ENCODE measurements at places on chromosomes 16 and 17.

DNA sequence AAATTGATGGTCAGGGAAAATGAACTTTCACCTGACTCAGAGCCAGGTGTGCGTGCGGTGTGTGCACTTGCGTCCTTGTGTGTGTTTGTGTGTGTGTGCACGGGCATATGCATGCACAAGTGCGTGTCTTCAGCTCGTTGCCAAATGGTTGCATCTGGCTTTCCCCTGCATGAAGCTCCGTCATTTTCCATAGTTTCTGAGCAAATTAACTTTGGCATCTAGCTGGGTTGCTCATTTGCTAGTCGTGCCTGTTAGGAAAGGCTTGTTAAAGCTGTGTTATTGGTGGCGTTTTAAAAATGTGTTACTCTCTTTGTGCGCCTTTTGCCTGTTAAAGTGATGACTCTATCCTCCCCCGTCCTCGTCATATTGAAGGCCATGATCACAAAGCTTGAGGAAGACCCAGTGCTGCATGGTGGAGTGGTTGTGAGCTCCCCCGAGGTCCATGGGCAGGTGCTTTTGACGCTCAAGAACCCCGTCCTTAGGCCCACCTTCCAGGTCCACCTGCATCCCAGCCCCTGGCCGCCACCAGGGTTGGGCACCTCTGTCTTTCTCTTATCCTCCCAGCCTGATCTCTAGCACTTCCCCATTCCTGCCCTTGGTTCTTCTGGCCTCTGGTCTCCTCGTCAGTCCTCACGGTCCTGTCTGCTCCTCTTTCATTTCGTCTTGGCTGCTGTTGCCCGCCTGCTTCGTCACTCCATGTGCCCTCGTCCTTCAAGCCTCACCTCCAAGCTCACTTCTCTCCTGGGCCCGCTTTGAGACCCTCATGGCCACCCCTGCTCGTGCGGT, 355.8 kb downstream of the SNX29 start:
- no peak for DNase-seq

GRCh38 chr17:81332914-81333528, 37.9 kb upstream of the SLC38A10 start:
- DNase-seq: no peak

- no peak for DNase-seq
Measured at GRCh38 chr16:50862818-50863643, 121.1 kb downstream of the CYLD start.

DNA sequence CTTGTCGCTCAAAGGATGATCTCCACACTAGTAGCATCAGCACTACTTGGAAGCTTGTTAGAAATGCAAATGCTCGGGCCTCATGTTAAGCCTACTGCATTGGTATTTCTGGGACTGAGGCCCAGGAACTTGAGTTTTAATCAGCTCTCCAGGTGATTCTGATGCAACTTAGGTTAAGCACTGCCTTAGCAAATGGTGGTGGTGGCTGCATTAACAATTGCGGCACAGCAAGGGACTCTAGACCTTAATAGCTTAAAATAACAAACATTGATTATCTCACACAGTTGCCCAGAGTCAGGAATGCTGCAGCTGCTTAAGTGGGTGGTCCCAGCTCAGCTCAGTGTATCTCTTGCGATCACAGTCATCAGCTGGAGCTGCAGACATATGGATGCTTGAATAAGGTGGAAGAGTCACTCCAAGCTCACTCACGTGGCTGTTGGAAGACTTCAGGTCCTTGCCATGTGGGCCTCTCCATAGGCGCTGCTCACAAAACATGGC, 25.8 kb downstream of the HS3ST3A1 start:
- no peak for DNase-seq

- no peak for DNase-seq
Measured at GRCh38 chr17:9648521-9649110, 3.3 kb downstream of the USP43 start.

GRCh38 chr17:32111141-32111771, 31.0 kb upstream of the RHOT1 start:
- peak; percentile 23 for DNase-seq

- DNase-seq: no peak
Measured at GRCh38 chr17:18321309-18321708, 6.2 kb downstream of the SMCR8 start.

DNA sequence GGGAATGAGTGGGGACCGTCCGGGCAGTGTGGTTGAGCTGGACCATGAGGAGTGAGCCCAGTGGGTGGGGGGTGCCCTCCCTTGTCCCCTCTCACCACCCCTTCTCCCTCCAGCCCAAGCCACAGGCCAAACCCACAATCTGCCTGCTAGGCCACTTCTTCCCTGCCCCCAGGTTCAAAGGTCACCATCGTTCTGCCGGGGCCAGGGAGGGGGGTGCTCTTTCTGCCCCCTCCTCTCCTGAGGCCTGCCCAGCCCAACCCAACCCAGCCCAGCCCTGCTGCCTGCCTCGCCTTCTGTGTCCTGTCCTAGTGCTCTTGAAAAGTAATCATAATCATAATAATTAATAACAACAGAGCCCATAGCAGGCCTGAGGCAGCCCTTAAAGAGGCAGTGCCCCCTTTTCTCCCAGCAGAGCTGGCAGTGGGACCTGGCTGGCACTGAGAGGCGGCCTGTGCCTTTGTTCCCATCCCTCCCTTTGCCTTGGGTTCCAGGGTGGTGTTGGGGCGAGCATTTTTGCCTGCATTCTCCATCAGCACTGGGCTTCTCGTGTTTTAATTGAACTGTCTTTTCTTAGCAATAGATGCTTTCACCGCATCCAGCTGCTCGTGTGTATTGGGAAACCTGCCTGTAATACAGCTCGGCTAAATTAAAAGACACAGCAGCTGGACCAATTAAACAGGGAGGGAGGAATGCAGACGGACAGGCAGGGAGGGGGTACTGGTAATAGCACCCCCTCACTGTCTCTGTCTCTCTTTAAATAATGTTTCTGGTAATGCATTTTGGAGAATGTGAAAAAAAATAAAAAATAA, 46.8 kb downstream of the SREBF1 start:
- no peak for DNase-seq

DNA sequence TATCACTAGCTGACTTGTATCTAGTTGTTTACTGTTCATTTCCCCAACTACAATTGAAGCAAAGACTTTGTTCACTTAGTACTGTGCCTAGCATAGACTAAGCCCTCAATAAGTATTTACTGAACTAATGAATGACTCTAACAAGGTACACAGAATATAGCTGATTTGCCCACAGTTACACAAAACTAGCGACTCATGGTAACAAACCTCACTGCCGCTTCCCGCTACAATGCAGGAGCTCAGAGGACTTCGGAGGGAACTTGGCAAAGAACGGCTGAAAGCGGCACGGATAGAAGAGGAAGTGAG, 524 bp downstream of the EFTUD2 start:
- DNase-seq: no peak

DNA sequence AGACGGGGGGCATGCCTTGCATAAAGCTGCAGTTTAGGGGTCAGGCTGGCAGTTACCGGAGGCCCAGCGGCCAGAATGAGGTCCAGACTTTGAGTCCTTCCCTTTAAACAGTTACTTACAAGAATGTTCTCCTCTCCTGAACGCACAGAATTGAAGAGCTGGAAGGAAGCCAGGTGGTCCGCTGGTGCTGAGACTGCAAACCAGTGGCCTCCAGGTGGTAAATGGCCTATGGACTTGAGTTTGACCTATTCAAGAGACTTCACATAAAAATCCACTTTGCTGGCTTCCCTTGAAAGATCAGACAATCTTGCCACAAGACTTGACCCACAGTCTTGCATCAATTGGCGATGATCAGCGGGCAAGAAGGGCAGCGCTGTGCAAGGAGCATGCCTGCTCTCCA, 14.7 kb upstream of the SEZ6 start:
- DNase-seq: no peak

DNA sequence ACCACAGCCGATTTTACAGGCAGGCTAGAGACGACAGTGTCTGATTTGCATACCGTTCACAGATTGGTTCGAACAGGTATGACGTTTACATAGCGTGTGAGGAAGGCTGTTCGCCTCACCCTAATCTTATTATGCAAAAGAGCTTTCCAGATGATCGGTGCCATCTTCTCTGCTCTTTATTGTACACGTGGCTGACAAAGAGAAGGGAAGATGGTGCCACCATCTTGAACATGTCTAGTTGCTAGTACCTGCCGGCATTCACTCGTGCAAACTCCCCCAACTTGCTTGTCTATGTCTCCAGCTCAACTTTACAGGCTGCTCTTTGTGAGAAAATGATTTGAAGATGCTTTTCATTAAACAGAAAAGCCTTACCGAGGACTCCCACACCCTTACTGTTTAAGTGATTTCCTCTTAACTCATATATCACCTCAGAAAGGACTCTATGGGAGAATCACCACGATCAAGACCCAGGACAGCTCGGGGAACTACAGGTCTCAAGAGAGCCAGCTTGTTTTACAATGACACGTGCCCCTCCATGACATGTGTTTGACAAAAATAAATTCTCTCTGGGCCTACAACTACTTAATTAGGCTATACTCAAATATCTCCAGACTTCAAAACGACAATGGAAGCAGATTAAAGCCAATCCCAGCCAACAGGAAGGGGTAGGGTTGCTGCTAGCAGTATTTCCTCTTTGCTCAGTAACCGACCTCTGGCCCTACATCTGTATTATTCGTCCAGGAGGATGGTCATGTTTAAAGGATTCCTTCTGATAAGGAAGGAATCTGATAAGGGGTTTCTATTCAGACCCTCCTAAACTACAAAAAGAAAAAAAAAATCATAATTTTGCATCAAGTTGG, 480.6 kb downstream of the TMEM114 start:
- DNase-seq: no peak

DNA sequence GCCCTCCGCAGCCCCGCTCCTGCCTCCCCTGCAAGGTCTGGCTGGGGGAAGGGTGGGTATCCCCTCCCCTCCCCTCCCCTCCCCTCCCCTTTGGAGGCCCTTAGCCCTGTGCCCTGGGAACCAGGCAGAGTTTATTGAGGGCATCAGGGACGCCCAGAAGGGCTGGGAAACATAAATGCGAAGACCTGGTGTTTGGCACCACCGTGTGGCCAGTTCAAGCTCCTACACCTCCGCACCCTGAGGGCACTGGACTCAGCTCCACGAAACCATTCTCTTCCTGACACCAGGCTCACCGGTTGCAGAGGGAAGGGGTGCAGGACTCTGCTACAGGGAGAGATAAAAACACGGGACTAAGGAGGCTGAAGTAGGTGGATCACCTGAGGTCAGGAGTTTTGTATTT, 1.0 kb upstream of the AIPL1 start:
- DNase-seq: peak; percentile 69

DNA sequence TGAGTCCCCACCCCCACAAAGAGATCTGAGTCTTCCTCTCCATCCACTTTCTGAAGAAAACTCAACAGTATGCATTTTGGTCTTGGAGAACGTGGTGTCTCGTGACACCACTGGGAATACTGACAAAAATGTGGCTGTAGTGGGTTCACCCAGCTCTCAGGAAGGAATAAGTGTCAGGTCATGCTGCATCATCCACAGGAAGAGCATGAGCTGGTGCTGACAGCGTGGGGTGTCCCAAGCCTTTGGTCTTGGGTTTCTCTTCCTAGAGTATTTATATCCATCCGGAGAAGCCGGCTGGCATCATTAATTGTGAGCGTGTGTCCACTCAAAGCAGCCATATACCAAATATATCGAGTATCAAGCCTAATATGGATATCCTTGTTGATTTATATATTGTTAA, 55.9 kb downstream of the C17orf67 start:
- DNase-seq: no peak

- no peak for DNase-seq
Measured at GRCh38 chr17:27495460-27495859, 39.2 kb downstream of the KSR1 start.

DNA sequence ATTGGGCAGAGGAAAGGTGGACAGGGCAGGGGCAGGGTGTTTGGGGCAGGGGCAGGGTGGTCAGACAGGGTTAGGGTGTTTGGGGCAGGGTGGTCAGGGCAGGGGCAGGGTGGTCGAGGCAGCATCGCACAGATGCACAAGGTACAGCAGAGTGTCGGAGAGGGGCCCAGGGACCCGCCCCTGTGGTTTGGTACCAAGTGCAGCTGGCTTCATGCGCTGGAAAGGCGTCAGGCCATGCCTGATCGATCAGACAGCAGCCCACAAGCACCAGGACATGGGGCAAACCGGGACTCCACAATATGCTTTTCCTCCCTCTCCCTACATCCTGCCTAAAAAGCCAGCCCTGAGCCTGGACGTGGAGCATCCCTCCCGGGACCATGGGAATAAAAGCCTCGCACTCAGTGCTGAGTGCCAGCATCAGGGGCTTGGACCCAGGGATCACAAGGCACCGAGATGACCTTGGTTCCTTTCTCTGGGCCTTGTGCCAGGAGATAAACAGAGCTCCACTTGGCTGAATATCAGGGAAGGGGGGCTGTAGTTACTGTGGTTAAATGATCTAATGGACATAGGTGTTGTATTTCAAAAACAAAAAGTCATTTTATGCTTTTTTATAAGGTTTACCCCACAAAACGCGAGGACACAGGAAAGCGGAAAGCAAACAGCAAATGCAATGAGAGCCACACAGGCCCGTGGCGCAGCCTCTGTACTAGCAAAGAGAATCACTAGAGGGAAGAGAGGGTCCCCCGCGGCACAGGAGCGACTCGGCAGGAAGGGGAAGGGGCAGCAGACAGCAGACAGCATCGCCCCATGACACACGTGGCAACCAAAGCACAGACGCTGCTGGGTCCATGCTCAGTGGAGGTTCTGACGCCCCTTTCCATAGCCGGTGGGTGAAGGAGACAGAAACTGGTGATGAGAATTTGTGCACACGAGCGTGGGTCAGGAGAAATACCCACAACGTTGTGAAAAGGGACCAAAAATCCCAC, 5.3 kb upstream of the HEXD start:
- DNase-seq: no peak
